Stimulated activated effector memory CD8-positive, alpha-beta T cell treated with anti-CD3 and anti-CD28 coated beads, Interleukin-12 subunit alpha, Interleukin-12 subunit beta, amount 100 ng/mL, for 72 hours (primary cell): ENCODE measurements at places on chromosomes 7 and 10.

- no peak for DNase-seq
Observed at GRCh38 chr10:71471006-71471405, 74.3 kb downstream of the CDH23 start.

DNA sequence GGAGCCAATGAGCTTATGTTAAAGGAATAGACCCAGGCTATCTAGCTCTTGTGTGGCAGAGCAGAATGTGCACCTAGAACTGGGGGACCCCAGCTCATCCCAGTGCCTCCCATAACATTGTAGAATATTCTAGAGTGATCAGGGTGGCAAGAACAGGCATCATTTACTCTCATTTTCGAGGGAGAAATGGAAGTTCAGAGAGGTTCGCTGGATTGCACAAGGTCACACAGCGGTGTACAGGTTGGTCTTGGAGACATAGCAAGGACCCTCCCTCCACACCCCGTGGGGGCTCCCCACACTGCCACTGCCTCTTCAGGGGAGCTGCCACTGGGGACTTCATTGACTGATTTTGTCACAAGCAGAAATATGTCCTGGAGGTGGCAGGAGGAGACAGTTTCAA is 8.9 kb downstream of the MUC12 start:
- DNase-seq = no peak

DNA sequence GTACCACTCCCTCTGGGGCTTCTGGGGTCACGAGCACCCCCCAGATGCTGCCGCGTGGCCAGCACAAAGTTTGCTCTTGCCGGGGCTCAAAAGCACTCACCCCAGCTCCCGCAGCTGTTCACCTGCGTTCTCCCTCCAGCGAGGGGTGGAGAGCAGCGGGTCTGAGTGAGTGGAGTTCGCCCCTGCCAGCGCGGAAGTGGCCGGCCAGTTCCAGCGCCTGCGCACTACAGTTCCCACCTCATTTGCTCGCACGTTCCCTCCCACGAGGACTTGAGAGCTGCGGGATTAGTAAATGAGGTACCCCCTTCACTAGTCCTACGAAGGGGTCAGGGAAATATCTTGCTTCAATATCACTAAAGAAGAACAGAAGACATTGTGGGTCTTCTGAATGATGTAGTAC is 24.3 kb upstream of the LRRC72 start:
- no peak for DNase-seq

DNA sequence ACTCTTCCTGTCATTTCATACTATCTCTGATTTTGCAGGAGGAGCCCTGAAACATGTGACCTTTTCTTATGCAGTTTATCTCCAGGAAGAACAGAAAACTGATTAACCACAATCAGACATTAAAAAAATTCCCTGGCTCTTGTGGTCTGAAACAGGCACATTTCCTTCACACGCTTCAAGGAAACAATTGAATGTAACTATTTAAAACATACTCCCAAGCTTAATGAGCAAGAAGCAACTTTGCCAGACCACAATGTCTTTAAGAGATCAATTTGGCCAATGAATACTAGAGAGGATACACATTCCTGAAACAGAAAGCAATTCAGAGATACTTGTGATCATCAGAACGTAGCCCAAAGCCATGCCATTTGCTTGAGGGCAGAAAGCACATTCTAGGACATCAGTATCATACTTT is 65.8 kb downstream of the PIP4K2A start:
- no peak for DNase-seq

DNA sequence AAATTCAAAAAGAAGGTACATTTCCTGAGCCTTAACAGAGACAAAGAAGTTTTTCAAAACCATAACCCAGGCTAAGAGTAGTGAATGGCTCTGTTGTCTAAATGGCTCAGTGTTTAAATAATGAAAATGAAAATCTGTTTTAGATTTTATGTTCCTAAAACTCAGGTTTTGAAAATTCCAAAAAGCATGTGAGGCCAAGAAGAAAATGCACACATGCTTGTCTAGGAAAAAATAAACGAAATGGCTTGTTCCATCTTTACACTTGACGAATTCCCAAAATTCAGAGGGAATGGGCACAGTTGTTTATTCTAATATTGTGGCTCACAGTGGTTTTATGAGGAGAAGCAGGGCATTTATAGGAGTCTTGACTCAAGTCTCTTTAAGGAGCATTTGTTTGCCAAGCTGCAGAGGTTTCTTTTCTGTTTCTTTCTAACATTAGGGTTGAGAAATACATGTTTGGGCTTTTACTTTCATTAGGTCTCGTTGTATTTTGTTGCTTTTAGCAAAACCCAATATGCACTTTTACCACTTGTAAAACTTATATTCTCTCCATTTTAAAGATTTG is 527.6 kb upstream of the ANKRD30A start:
- no peak for DNase-seq

DNA sequence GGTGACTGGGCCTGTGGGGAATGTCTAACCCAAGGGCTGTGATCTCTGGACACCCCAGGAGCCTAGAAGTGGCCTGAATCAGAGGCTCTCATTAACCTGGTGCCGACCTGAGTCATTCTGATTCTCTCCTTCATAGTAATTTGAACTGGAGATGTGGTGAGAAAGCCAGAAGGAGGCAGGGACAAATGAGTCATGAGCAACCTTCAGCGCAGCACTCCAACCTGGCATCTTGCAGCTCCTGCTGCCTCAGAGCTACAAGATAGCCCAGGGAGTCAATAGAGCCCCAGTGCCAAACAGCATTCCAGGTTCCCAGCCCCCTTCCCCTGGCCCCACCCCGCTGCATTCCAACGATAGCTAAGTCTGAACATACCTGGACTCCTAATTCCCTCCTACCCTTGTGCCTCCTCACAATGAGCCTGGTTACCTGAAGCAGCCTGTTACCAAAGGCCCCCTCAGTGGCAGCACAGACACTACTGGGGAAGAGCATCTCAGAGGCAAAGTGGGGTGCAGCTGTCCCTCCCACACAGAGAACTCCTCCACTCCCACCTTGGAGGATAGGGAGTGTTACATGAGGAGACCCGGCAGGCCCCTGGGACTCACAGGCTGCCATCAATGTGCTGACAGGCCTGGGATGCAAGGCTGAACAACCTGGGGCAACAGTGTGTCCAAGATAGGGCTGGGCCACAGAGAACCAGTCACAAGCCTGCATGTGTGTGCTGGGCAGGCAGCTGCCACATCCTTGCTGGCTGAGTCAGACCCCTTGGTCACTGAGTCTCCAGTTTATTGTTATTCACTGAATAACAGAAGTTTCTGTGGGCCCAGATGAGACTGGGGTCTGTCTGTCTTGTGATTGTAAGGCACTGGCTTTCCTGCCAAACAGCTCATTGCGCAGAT is 76.8 kb upstream of the LEP start:
- DNase-seq = no peak

DNA sequence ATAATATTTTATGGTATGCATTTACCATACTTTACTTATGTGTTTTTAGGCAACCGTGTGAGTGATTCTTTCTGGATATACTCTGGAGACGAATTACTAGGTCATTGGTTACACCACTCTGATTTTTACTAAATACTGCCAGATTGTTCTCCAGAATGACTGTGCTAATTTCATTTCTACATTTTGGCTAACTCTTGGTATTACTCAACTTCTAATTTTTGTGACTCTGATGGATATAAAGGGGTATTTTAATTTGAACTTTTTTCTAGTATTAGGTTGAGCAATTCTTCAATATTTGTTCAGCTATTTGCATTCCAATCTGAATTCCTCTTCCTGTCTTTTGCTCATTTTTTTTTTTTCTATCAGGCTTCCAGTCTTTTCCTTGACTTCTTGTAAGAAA is 223.6 kb downstream of the MDFIC start:
- DNase-seq = no peak

- DNase-seq = no peak
Observed at GRCh38 chr7:95327356-95327755, 3.0 kb upstream of the PON1 start.

DNA sequence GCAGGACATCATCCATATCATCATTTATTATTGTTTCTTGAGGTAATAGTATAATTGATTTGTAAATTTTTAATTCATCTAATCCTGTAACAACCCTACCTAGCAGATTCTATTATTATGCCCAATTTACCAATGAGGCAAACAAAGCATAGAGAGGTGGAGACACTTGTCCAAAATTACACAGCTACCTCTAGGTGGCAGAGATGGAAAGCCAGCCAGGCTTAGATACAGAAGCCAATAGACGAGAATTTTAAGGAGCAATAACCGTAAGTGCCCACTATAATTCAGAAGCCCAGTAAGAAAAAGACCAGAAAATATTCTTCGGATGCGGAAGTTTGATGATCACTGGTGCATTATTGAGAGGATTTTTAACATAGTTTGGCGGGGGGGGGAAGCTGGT is 54.0 kb downstream of the ANK3 start:
- no peak for DNase-seq

DNA sequence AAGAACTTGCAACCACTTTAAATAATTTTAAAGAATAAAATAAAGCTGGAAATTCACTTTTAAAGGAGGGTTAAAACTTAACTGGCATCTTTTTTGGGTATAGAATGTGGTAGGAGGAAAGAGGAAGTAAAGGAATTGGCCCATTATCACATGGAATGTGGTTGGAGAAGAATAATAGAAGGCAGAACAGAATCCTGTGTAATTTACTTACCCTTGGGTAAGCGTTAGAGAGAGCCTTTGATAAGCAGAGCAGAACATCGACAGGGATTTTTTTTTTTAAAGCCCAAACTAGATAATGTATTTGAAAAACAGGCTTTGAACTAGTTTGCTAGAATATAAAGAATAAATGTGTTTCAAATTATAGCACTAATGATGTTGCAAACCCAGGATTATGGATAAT is 199.8 kb upstream of the KIAA1217 start:
- DNase-seq = no peak

GRCh38 chr10:68340358-68341080 is 7.8 kb upstream of the PBLD start:
- no peak for DNase-seq

DNA sequence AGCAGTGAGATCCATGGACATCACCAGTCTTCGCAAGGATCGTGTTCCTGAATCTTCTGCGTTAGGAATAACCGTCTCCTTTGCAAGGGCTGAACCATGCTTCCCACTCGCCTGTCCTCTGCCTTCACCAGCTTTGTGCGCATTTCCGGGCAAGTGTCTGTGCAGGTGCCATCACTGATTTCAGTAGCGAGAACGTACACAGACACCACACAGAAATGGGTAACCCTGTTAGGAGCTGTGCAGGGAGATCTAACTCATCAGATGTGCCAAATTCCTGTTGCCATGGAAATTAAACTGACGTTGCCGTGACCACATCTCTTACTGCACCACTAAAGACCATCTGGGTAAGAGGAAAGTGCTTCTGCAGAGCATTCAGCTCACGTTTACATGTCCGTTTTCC is 146.3 kb downstream of the DIP2C start:
- DNase-seq = no peak

GRCh38 chr10:78049851-78050250 is 16.2 kb downstream of the RPS24 start:
- DNase-seq = no peak

- DNase-seq = no peak
Observed at GRCh38 chr7:45080958-45081669, 7.7 kb downstream of the NACAD start.

DNA sequence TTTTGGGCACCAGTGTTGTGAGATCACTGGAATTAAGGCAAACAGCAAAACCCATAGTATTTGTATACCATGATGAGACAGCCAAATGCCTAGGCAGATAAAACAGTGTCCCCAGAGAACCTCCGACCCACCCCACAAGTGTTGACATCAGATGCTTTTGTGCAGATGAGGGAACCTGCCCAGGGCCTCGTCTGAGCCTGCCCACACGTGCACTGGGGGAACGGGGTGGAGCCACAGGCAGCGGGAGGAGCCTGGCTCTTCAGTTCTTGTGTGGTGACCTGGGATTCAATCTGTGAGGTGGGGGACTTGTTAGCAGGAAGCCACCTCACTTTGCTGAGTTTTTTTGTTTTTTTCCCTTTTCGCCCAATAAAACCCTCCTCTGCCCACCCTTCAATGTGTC is 33.4 kb upstream of the OPTN start:
- no peak for DNase-seq

DNA sequence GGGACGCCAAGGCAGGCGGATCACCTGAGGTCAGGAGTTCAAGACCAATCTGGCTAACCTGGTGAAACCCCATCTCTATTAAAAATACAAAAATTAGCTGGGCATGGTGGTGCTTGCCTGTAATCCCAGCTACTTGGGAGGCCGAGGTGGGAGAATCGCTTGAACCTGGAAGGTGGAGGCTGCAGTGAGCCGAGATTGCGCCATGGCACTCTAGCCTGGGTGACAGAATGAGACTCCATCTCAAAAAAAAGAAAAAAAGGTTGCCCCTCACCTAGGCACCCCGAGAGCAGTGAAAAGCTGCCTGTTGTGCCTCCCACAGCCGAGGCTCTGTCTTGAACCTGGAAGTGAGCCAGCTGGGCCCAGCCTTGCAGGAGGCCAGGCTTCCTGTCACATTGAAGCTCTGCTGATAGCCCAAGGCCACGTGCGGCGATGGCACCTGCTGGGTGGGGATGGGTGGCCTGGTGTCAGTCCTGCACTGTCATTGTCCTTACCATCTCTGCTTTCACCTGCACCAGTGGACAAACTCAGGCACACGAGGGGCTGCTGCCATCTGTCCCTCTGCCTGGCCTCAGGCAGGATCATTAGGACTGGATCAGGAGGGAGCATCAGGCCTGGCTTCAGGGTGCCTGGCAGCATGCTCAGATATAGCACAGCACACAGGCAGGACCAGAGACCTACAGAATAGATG is 37.8 kb downstream of the DNAJB12 start:
- DNase-seq = no peak

DNA sequence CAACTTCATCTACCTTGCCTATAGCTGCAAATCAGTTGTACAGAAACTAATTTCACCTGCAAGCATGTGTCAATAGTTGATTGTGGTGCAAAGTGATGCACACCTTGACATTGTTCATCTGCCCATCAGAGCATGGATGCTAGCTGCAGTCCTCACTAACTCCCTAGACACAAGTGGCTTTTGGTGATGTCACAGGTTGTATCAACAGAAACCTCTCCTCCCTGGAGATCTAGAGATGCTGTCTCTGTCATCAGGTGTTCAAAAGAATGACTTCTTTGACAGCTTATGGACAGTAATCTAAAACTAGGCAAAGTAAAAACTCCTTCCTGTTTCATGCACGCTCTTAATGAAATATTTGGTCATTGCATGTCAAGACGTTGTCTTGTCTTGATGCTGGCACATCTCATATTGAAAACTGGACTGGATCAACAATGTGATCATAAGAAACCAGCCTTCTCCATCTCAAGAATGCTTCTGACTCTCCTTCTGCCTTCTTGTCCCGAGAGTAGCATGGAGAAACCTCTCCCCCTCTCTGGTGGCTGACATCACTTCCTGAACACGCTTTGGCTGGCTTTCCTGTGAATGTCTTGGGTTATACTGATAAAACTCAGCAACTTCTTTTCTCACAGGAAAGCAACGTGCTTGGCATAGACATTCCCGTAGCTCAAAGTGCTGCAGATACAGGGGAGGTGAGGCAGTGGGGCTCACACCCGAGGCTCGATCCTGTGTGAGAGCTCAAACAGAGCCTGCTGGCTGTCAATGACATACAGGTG is 176.2 kb upstream of the CDCA7L start:
- DNase-seq = no peak

- DNase-seq = peak; percentile 80
Observed at GRCh38 chr7:73606801-73607691, 17.3 kb downstream of the MLXIPL start.
